DMS153 (cell line): ENCODE measurements at places on chromosomes 5 and 9.
A peak's percentile ranks its signal among the peaks of the same experiment; 100 is the strongest.

GRCh38 chr5:37043693-37044092, 167.1 kb downstream of the NIPBL start:
- no peak for DNase-seq

- no peak for DNase-seq
Observed at GRCh38 chr9:22693156-22693555, 246.5 kb downstream of the DMRTA1 start.

DNA sequence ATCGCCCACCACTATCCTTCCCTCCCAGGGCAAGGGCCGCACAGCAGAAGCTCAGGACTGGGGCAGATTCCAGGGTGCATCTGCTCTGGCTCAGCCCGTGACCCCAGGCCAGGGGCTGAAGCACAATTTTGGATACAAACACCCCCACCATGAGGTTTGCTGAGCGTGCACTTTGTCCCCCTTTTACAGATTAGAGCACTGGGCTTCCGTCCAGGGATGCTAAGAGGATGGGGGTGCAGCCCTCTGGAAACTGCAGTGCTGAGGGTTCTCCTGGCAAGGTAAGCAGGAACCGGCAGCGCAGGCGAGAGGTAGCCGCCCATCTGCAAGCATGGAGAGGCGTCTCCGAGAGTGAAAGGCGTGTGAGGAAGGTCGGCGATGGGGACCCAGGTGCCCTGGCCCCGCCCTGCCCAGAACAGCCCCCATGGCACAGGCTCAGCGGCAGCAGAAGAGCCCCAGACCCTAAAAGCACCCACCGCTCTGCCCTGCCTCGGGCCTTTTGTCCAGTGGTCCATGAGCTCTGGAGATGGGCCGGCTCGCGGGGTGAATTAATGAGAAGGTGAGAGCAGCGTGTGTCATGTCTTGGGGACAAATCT, 54.5 kb upstream of the OLFM1 start:
- DNase-seq = no peak

GRCh38 chr5:129541648-129542251, 81.7 kb downstream of the ADAMTS19 start:
- DNase-seq = no peak

- no peak for DNase-seq
Observed at GRCh38 chr5:171650597-171650996, 135.0 kb upstream of the SMIM23 start.

GRCh38 chr9:126150411-126151030, 176.1 kb upstream of the MVB12B start:
- DNase-seq = peak; percentile 89

DNA sequence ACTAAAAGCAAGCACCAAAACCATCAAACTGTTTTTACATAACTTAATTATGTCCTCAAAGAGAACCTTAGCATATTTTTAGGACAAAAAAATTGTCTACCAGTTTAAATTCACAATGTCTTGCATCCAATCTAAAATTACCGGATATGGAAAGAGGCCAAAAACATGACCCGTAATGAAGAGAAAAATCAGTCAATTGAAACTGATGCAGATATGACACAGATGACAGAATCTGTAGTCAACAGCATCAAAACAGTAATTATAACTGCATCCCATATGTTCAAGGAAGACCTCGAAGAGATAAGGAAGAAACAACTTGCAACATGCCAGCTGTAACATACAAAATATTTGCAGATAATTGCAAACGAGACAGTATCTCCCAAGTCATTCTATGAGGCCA, 473.2 kb downstream of the SEMA5A start:
- DNase-seq = no peak

- no peak for DNase-seq
Observed at GRCh38 chr9:28342815-28343338, 769.6 kb upstream of the C9orf72 start.

- DNase-seq = no peak
Observed at GRCh38 chr5:132076202-132076830, 2.7 kb downstream of the CSF2 start.

GRCh38 chr5:80355686-80356085, 35.9 kb downstream of the SPZ1 start:
- DNase-seq = no peak

- DNase-seq = no peak
Observed at GRCh38 chr5:179606071-179606909, 17.2 kb downstream of the HNRNPH1 start.

- no peak for DNase-seq
Observed at GRCh38 chr9:88766778-88767503, 224.3 kb upstream of the S1PR3 start.

- no peak for DNase-seq
Observed at GRCh38 chr5:24735284-24735683, 90.5 kb upstream of the CDH10 start.

- no peak for DNase-seq
Observed at GRCh38 chr5:154850255-154851062, at the start of gene FAXDC2. TSS of gene FAXDC2 (minus strand) at chr5:154850603. CDS start at chr5:154838178, 12,425 bp downstream.

- peak; percentile 13 for DNase-seq
Observed at GRCh38 chr5:111454198-111454622, 58.1 kb downstream of the STARD4 start.
